Right ventricle myocardium superior (tissue), 1 donor: ENCODE measurements at places on chromosomes 11 and 22. TPM values are rescaled to one million over a fixed set of nuclear protein-coding genes. Genes with fewer than 3 reads are reported as not detected.
A peak's percentile ranks its signal among the peaks of the same experiment; 100 is the strongest.

DNA sequence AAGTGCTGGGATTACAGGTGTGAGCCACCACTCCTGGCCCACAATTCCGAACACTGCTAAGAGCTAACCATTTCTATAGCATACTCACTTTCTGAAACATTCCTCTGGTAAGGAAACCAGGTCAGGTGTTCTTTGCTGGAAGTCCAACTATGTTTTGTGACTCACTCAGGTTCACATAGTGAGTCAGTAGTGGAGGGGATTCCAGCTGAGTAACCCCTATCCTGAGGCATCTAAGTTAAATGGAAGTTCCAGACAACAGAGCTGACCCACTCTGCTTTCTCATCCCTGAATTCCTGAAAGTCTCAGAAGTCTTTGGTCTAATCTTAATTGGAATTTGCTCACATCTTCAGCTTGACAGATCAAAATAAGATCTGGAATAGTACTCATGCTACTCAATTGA lies 3.0 kb upstream of the CHRNA10 start:
- DNase-seq: no peak

DNA sequence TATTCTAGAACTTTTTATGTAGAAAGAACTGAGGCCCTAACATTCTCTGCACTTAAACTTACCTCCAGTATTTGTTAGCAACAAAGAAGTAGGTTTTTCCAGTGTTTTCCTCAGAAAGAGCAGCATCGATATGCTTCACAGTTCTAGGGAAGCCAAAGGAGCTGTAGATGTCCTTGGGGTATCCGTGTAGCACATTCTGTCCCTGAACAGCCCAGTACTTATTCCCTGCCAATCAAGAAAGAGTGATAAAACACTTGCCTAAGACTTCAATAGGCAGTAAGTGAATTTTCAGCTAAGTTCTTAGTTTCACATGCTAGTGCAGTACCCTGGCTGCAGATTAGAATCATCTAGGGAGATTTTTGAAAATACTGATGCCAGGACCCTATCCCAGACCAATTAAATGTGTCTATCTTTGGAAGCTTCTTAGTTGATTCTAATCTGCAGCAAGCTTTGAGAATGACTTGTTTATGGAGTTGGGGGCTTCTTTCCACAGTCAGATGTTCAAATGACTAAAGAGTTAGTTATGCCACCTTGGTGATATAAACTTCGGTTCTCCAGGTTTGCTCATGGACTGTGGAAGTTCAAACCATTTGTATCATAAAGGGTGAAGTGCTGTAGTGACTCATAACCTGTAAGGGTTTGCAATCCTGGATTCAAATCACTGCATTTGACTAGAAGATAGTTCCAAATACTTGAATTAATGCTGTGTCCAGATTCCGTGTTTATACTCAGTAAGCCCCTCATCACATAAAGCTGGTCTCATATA lies 6.5 kb downstream of the MMP1 start:
- no peak for DNase-seq

- no peak for DNase-seq
Measured at GRCh38 chr22:50173983-50174355, 3.4 kb downstream of the PANX2 start.

DNA sequence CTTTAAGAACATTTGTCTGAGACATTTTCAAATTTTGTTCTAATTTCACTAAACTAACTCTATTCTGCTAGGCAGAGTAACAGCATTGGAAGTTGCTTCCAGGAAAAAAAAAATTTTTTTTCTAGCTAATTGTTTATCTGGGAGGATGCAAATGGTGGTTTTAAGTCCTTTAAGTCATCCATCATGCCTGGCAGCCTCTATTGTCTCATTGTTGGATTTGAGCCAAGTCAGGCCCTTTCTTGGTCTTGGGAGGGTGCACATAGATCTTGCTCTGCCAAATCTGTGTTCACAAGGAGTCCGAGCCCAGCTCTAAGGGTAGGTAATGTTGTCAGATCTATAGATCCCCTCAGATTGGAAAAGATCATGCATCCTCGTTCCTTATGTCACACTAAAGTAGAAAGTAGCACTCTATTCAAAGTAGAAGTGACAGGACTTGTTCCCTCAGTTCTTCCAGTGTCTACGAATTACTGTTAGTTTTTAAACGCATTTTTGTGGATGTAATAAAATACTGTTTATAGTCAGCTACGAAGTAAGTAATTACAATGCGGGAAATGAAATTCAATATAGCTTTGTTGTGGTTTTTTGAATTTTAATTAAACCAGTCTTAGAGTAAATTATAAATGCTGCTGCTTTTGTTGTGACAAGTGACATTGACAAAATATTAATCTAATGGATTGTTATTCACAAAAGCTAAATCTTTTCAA lies 166.0 kb upstream of the RASSF10 start:
- DNase-seq: no peak

DNA sequence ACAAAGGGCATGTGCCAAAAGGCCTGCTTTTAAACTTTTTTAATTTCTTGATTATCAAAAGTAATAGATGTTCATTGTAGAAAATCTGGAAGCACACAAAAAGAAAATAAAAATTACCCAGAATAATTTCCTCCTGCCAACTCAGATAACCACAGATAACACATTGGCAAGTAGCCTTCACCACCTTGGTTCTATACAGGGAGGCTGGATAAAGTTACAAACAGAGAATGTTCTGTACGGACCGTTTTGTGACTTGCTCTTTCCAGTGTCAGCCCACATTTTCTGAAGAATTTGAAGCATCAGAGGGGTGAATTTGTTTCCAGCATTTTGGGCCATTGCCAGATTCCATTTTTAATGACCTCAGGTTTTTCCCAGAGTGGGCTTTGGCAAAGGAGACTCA lies 23.5 kb downstream of the TUG1 start:
- DNase-seq: no peak

- DNase-seq: peak; percentile 37
Measured at GRCh38 chr11:45885921-45886721, 670 bp downstream of the MAPK8IP1 start.

- no peak for DNase-seq
Measured at GRCh38 chr11:103939694-103940093, 96.7 kb upstream of the DDI1 start.

DNA sequence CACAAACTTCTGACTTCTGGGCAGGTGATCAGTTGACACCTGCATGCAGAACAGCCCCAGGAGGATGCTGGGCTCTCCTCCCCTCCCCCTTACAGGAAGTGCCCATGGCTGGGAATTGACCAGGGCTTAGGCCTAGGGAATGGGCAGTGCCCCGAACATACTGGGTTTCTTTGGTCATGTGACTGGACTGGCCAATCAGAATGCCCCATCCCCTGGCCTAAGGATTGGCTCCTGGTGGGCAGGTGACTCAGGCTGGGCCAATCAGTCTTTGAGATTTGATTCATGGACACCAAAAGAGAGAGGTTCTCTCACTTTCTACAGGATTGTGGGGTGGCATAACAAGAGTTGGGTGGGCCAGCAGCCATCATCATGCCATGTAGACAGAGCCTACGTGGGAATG lies 37.1 kb downstream of the MCM5 start:
- no peak for DNase-seq

GRCh38 chr11:70581991-70582885 lies 183.9 kb downstream of the CTTN start:
- DNase-seq: no peak

DNA sequence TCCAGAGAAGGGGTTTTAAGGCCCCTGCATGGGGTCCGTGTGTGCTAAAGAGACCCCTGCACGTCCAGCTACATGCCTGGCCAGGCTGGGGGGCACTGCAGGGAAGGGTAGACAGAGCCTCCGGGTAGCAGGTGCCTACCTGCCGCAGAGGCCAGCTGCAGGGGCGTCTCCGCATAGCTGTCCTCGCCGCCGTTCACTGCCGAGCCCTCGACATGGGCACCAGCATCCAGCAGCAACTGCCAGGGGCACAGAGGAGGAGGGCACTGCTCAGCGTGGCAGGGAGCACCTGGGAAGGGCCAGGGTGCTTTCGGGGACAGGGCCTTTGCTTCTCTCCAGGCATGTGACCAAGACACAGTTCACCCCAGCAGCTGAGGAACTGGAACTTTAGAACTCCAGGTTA lies 59.7 kb downstream of the NAT10 start:
- no peak for DNase-seq

DNA sequence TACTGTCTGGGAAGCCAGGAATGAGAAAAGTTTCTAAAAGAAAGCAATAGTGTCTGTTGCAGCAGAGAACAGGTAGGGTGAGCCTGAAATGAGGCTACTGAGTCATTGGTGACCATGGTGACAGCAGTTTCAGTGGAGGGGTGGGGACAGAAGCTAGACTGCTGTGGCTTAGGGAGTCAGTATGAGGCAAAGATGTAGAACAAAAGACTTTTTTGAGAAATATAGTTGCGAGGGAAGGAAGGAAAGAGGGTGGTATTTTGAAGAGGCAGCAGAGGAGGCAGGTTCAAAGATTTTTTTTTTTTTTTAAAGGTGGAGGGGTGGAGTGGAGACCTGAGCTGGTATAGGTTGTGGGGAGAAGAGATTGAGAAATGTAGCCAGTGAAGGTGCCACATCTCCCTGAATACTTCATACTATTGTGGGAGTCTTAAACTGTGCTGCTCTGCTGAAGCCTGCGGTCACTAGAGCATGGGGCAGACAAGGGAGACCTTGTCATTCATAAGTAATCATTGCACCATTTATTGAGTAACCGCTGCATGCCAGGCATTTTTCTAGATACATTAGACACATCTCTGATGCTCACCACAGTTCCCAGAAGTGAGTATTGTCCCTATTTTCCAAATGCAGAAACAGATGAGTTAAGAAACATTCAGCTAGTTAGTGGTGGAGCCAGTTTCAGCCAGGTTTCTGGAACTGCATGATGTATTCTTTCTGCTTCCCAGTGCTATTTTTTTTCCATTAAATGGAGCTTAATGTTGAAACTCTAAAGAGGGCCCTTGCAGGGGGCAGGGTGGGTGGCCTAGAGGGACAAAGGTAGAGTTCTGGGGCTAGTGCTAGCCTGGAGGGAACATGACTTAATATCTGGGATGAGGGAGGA lies 49.9 kb downstream of the STIM1 start:
- DNase-seq: no peak

GRCh38 chr11:94675813-94676212 lies 92.3 kb upstream of the AMOTL1 start:
- DNase-seq: no peak

DNA sequence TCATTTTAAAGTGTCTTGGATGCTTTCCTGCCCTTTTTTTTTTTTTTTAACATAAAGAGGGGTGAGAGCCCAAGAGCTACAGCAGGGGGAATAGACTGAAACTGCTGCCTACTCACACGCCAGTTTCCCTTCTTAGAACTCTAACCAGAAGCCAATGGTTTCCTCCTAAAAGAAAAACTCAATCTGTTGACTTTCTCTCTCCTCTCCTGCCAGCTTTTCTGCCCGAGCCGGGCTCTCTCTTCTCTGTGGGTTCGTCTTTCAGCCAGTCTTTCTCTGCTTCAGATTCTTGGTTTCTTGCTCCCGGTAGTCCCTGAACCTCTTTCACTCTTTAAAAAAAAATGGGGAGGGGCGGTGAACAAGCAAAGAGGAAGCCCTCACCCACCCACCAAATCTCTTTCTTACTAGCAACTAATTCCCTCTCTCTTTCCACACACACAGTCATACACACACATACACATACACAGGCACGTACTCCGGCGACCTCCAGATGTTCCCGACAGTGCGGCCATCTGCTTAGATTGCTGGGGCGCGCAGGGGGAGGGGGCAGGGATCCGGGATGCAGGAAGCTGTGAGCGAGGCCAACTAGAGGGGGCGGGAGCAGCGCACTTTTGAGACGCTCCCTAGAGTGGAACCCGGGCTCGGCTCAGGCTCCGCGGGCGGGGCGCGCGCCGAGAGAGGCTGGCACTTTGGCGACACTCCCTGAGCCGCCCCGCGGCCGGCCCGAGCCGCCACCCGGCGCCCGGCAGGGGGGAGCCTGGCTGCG lies 444 bp upstream of the TSKU start:
- peak; percentile 93 for DNase-seq

DNA sequence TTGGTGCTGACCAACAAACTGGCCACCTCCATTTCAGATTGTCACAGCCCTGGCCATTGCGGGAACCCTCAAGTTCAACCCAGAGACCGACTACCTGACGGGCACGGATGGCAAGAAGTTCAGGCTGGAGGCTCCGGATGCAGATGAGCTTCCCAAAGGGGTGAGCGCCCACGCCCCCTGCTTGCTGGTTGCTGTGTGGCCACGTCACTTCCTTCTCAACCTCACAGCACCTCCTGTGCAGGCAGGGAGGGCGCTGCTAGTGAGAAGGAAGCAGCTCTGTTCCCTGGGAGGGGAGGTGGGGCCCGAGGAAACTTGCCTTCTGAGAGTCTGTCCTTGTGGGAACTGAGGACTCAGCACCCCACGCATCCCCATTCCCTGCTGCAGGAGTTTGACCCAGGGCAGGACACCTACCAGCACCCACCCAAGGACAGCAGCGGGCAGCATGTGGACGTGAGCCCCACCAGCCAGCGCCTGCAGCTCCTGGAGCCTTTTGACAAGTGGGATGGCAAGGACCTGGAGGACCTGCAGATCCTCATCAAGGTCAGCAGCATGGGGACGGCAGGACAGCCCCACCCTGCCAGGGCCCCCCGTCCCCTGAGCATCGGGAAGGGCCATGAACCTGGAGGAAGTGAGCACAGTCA lies 19.3 kb downstream of the POLR3H start:
- DNase-seq: no peak

- DNase-seq: no peak
Measured at GRCh38 chr11:34134765-34135164, 29.3 kb downstream of the NAT10 start.

DNA sequence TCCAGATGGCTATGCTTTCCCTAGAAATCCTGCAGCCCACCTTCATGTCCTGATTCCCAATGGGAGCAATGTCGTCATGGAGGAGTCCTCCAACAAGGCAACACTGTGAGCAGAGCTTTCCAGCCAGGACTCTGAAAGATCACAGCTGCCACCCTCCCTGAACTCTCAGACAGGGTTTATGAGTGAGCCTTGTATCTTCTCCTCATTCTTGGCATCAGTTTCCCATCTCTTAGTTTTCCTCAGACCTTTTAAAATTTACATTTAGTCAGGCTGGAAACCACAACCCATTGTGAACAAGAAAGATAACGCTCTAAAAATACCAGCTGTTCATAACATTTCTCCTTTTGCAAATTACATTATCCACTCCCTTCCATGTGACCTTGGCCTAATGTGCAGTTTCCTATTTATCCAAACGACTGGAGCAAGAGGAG lies 15.6 kb upstream of the LYVE1 start:
- no peak for DNase-seq

The OTOG gene
- total RNA-seq: not detected

The KIRREL3 gene
- total RNA-seq: 0.08 TPM

The SMTNL1 gene
- not detected for total RNA-seq

The LDHAL6A gene
- total RNA-seq: not detected

The LIMK2 gene
- total RNA-seq: 8.5 TPM

The TEX12 gene
- not detected for total RNA-seq

The AP1B1 gene
- total RNA-seq: 25.6 TPM
